ENCODE measurements at places on chromosomes 11 and 22. TPM values are rescaled to one million over a fixed set of nuclear protein-coding genes. Genes with fewer than 3 reads are reported as not detected.

DNA sequence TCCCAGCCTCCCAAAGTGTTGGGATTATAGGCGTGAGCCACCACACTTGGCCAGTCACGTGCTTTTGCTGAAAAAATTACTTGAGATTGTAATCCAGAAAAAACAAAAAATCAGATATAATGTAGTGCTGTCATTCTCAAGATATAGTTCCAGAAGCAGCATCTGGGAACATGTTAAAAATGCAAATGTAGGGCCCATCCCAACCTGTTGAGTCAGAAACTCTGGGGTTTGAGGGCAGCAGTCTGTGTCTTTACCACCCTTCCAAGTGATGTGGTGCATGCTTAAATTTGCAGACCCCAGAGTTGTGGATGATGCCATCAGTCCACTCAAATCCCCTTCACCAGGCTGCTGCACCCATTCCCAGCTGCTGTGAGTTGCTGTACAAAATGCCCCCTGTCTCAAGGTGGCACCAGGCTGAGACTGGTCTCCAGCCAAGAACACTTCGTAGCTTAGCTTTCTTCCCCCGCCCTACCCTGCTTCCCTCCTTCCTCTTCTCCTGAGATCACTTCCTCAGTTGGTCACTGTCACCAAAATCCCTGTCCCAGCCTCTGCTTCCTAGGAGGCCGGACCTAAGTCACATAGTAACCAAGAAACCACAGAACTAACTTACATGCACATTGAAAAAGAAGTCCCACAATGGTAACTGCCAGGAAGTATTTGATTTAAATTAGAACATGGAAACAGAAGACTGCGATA is 18.2 kb upstream of the ARRB1 start:
- H3K4me3 ChIP-seq = no peak overlapping the region
- no peak for DNase-seq
- no peaks in the 10 kb centered on the region for H3K27me3 ChIP-seq
- no peaks in the 10 kb centered on the region for H3K4me1 ChIP-seq
- H3K27ac ChIP-seq = no peak overlapping the region
- H3K36me3 ChIP-seq = no peaks in the 10 kb centered on the region

DNA sequence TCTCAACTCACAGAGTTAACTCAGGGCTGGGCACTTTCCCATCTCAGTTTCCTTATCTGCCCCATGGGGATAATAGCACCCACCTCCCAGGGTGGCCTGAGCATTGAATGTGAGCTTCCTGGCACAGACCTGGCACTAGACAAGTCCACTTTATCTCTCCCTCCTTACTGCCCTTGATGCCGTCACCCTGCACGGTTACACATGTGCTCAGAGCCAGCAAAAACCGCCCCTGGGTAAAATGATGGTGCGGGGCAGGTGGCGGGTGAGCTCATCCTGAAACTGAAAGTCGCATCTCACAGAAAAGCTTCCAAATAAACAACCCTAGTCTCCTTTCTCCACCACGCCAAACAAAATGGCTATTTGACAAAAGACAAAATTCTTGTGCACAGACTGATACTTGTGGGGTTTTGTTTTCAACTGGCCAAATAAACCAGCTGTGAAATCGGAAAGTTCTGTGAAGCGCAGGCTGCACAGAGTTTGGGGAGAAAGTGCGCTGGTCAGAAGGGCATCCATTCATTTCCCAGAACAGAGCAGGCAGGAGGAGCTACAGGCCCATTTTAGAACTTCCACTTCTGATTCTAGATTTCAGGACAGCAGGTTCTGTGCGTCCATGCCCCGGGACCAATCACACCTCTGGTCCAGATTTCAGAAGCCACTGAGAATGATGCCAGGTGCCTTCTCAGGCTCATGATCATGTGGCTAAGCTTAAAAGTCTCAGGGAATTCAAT is 138.1 kb downstream of the SHANK2 start:
- no peaks in the 10 kb centered on the region for H3K36me3 ChIP-seq
- no peak overlapping the region for H3K27ac ChIP-seq
- H3K4me1 ChIP-seq = no peaks in the 10 kb centered on the region
- no peak for DNase-seq

Gene RHOD
- total RNA-seq = not detected

- H3K4me1 ChIP-seq = no peaks in the 10 kb centered on the region
- H3K4me3 ChIP-seq = no peak overlapping the region
- H3K27ac ChIP-seq = no peak overlapping the region
These were observed 62.5 kb upstream of the PPARA start for GRCh38 chr22:46087816-46088277.

- H3K27me3 ChIP-seq = no peaks in the 10 kb centered on the region
- no peaks in the 10 kb centered on the region for H3K36me3 ChIP-seq
- H3K4me1 ChIP-seq = no peaks in the 10 kb centered on the region
- H3K4me3 ChIP-seq = no peak overlapping the region
- DNase-seq = no peak
These were observed 106.8 kb upstream of the ALX4 start for GRCh38 chr11:44416776-44417175.

Measured in naive thymus-derived CD4-positive, alpha-beta T cell (primary cell).